ENCODE measurements at places on chromosomes 11 and 22.

DNA sequence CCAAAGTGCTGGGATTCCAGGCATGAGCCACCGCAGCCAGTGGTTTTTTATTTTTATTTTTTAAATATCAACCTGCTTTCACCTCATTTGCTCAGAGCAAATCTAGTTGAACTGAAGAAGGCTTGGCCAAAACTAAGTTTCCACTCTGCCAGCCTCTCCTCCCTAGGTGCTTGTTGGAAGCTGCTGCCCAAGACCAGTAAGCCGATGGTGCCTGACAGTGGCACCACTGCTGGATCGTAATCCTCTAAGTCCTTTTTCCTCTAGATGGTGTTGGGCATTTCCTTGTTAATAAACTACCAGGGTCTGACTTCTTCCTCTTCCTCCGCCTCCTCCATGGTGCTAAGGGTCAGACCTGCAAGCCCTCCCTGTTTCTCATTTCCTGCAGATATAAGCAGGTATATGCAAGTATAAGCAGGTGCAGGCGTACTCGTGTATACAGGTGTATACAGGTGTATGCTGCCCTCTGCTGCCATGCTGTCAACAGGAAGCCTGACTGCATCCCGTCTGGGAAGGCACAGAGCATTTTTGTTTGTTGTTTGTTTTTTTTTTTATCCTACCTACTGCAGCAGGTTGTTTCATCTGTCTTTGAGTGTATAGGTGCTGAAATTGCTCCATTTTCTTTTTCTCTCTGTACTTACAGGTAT, 1.6 kb downstream of the NADSYN1 start:
- no peak for DNase-seq

GRCh38 chr11:1771273-1771672, 7.5 kb upstream of the CTSD start:
- DNase-seq, result no peak

DNA sequence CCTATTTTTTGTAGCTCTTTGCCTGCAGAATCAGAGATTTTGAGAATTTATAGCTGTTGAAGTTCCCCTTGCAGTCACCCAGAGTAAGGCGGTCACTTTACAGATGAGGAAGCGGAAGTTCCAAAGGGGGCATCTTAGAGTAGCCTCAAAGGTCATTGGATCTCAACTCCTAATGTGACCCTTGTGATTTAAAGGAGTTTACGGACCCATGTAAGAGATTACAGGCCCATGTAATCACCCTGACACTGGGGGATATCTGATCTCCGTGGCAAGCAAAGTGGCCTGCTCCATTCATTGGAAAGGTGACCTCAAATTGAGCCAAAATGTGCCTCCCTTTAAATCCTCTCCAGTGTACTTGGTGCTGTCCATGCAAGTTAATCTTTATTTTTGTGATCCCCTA, 15.7 kb downstream of the P2RX3 start:
- DNase-seq, result no peak

DNA sequence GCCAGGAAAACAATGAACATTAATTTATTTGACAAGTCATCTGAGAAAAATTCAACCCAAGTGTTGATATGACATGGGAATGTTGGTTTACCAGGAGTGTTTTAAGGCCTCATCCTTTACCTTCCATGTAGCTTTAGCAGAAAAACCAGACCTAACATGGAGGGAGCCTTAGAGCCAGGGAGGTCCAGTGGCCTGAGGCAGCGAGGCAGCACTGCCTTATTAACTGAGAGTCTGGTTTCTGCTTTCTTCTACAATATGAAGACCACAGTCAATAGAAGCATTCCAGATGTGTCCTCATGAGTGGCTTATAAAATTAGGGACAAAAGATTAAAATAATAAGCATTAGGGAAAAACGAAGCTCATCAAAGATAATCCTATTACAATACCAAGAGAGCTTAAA, 61.5 kb downstream of the DKK3 start:
- DNase-seq, result no peak

GRCh38 chr22:38846412-38846811, 2.6 kb upstream of the NPTXR start:
- DNase-seq, result no peak

- no peak for DNase-seq
These were observed 540.4 kb downstream of the BUD13 start for GRCh38 chr11:116232364-116232828.

- DNase-seq, result no peak
These were observed 12.5 kb downstream of the ADAMTS8 start for GRCh38 chr11:130415731-130416529.

DNA sequence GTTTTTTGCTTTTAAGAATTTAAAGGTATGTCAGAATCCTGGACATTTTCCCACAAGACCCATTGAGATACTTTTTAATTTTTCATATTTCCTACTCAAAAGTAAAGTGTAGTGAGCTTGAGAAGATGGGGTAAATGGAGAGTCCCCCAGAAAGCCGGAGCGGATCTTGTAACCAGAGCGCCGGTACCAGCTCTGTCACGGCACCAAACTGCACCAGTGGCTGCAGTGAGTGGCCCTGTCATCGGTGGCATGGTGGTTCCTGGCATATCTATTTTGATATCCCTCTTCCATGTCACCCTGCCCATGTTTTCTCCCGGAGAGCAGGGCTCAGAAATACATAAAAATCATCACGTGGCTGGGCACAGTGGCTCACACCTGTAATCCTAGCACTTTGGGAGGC, 19.3 kb downstream of the DDX25 start:
- DNase-seq, result no peak

DNA sequence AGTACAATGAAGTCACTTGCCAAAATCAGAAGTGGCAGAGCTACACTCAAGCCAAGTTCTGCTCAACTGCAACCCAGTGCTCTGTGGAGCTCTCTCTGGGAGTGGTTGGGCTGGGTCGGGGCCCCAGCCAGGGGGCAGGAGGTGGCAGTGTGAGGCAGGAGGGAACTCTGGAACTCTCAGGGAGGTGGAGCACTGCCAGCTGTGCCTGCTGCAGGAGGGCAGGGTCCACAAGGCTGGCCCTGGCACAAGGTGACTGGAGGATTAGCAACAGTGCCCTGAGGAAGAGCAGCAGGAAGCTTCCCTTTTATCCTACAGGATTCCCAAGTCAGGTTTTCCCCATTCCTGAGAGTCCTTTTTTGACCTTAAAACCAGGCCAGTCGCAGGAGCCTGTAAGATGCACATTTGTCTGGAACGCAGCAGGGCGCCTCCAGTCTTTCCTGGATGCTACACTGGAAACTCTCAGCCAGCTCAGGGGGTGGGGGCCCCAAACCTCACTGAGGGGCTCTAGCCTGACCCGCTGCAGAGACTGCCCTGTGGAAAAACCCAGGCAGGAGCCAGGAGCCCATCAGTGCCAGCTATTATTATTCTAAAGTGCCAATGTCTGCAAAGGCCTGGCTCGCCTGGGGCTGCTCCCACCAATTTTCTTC, 31.8 kb downstream of the DKK3 start:
- DNase-seq, result no peak

DNA sequence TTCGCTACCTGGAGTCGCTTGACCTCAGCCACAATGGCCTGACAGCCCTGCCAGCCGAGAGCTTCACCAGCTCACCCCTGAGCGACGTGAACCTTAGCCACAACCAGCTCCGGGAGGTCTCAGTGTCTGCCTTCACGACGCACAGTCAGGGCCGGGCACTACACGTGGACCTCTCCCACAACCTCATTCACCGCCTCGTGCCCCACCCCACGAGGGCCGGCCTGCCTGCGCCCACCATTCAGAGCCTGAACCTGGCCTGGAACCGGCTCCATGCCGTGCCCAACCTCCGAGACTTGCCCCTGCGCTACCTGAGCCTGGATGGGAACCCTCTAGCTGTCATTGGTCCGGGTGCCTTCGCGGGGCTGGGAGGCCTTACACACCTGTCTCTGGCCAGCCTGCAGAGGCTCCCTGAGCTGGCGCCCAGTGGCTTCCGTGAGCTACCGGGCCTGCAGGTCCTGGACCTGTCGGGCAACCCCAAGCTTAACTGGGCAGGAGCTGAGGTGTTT, 12.8 kb downstream of the TSKU start:
- no peak for DNase-seq

DNA sequence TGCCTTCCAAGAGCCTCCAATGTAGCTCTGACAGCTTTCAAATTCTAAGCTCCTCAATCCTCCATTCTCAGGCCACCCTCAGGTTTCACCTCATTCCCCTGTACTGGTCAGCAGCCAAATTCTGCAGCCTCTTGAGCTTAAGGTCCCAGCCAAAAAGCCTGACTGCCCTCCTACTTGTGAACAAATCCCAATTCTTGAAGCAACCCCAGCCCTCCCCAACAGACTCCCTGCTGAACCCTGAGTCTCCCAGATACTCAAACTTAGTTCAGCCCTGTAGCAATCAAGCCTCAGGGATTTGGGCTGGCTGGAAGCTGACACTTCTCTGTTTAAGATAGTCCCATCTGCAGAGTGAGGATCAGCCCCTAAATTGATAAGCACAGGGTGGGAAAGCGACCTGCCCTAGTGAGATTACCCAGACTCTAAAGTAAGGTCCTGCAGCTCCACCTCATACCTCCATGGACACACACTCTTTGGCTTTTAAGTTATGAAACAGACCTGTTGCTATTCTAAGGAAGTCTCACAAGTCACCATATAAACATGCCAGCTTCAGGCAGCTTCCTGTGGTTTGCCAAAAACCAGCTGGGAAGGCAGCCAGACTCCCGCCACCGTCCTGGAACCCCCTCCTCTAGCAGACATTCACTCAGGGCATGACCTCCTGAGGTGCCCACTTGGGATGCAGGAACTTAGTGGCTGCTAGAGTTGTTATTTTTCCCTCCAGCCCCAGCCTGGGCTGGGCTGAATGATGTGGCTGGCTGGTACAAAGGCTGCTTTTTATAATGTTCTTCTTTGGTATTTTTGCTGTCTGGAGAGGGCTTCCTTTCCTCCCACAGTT, 82.5 kb upstream of the PICALM start:
- DNase-seq, result no peak

DNA sequence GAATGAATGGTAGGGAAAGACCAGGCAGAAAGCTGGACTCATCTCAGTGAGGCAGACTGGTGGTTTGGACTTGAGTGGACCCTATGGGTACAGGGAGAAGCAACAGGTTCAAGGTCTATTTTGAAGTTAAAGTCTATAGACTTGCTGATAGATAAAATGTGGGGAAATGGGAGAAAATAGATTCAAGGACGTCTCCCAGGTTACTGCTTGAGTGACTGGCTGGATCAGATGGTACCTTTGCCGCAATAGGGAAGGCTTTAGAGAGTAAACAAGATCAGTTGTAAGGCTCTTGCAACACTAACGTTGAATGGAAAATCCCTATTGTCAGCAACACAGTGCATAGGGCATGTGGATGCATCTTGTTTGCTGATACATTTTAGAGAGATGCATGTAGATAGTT, 27.4 kb downstream of the SEZ6L start:
- DNase-seq, result no peak

GRCh38 chr11:76614471-76615179, 55.9 kb downstream of the LRRC32 start:
- no peak for DNase-seq

DNA sequence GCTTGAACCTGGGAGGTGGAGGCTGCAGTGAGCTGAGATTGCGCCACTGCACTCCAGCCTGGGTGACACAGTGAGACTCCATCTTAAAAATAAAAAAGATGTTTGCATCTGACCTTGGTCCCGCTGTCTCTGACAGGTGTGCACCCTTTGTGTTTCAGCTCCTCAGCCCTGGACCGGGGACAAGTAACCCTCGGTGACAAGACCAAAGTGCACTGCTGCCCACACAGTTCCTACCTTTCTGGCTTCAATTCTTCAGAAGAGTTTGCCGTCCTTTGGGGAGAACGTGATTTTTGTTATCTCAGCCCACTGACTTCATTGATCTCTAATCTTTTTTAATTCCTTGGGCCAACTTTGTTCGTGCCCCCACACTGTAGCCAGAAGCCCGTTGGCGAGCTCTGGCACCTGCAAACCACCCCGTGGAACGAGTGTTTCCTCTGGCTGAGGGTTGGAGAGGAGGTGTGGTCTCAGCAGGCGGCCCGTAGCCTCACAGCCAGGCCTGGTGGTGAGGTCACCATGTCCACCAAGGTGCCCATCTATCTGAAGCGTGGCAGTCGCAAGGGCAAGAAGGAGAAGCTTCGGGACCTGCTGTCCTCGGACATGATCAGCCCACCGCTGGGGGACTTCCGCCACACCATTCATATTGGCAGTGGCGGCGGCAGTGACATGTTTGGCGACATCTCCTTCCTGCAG, 5.9 kb downstream of the CDC42EP2 start:
- no peak for DNase-seq

DNA sequence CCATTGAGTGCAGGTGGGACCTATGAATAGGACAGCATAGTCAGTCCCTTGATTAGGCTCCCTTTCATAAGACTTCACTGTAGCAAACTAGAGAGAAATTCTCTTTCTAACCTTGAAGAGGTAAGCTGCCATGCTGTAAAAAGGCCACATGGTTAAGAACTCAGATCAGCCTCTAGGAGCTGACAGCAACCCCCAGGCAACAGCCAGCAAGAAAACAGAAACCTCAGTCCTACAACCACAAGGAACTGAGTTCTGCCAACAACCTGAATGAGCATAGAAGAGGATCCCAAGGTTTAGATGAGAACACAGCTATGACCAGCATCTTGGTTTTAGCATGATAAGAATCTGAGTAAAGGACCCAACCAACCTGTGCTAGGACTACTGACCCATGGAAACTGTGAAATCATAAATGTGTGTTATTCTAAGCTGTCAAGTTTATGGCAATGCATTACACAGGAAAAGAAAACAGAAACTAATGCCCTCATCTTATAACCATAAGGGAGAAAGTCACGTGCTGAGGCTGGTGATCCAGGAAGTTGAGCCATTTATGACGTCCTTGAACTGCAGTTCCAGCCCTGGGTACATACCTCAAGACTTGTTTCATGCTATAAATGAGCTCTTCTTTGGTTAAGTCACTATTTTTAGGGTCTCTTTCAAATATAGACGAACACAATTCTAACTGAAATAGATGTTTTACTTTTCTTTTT, 43.3 kb downstream of the RAB38 start:
- no peak for DNase-seq

DNA sequence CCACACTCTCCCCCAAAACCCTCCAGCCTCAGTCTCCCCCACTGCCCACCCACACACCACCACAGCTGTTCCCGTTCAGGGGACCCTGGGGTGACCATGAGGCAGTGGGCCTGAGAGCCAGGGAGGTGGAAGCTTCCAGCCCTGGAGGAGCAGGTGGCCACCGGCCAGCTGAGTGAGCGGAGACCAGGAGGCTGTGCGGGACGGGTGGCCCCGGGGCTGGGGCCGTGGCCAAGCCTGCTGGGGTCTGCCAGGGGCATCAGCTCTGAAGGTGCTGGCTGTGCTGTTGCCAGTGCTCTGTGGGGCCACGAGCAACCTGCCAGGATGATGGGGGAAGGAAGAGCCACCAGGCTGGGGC, 26.0 kb downstream of the OSBPL5 start:
- no peak for DNase-seq
